ENCODE measurements at places on chromosomes 5 and 9.

DNA sequence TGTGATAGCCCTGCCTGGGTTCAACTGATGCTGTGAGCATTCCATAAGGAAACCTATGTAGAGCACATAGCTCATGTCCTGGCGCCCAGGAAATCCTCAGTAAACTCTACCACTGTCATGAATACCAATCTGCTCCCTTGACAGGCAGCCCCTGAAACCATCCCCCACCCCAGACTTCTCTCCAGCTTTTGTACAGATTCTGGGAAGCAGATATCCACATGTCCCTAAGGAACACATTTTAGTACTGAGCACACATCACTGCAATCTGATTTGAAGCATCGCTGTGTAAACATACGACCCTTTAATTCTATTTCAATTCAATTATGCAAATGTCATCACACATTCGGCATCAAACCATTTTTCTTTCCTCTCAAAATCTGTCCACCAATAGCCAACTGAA lies 89.5 kb upstream of the FSTL4 start:
- DNase-seq = no peak

DNA sequence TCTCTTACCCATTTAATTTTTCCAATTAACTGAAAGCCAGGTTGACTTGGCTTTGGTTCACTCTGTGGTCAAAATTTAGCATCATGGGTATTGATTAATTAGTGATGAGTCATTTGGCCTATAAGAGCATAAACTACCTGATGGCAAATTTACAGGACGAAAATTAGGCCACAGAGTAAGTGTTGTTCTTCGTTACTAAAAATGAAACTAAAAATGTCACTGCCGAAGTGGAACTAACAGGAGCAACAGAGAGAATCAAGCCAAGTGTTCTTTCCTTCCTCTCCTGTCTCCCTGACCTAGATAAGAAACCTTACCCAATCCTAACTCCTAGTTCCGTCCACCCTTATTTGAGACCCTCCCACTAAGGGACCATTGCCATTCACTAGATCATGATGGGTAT lies 176.9 kb downstream of the RAB3C start:
- DNase-seq = peak; percentile 43

GRCh38 chr5:2634399-2635176 lies 116.9 kb downstream of the IRX2 start:
- DNase-seq = no peak

GRCh38 chr5:28707706-28708105 lies 1669.3 kb upstream of the CDH9 start:
- DNase-seq = no peak

GRCh38 chr5:116084287-116084691 lies 536 bp upstream of the COMMD10 start:
- DNase-seq = peak; percentile 32

GRCh38 chr5:177097016-177097985 lies 10.6 kb downstream of the FGFR4 start:
- DNase-seq = no peak
